ENCODE measurements at places on chromosomes 2 and 18. TPM values are rescaled to one million over a fixed set of nuclear protein-coding genes. Genes with fewer than 3 reads are reported as not detected.

Gene CYP27C1
- 0.29 TPM for total RNA-seq

Gene CSRNP3
- total RNA-seq: 3.1 TPM

Gene ELOA2
- total RNA-seq: not detected

DNA sequence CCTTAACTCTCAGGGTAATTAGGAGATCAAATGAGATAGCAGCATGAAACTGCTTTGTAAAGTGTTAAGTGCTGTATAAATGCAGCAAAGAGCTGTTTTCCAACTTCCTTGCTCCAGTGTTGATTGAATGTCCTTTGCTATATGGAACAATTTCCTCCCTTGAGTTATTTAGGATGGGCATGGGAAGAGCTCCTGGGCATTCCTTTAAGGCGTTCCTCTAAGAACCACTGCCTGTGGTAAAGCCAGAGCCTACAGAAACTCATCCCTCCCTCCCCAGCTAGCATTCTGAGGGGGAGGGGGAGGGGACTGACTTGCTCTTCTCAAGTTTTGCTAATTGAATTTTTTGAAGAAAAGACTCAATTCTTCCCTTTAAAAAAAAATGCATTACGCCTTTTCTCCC lies 1.4 kb downstream of the AKAIN1 start:
- DNase-seq: no peak

GRCh38 chr2:38957972-38958371 lies 68.3 kb downstream of the ARHGEF33 start:
- DNase-seq: no peak

DNA sequence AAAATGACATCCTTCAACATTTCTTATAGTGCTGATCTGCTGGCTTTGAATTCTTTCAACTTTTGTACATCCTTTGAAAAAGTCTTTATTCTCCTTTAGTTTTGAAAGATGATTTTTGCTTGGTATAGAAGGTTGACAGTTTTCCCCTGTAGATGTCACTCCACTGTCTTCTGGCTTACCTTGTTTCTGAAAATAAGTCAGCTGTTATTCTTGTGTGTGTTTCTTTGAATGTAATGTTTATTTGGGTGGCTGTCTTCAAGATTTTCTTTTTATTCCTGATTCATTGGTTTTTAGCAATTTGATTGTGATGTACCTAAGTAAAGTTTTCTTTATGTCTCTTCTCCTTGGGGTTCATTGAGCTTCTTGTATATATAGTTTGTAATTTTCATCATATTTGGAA lies 47.6 kb downstream of the ACTR3 start:
- no peak for DNase-seq

DNA sequence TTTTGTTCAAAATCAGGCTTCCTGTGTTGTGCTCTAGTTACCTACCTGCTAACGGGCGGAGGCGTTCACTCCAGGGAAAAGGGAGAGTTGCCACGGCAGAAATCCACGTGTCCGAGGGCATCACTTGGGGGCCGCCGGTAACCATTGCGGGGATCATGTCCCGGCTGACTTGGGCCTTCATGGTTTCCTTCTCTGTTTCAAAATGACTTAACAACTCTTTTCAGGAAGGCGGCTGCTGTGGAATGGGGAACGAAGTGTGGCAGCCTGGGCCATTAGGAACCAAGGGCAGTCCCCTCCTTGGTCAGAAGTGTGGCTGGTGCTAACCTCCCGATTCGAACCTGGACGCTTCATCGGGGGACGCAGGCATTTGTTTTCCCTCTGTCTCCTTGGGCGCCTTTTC lies 56.8 kb downstream of the INPP5D start:
- DNase-seq: peak; percentile 79

DNA sequence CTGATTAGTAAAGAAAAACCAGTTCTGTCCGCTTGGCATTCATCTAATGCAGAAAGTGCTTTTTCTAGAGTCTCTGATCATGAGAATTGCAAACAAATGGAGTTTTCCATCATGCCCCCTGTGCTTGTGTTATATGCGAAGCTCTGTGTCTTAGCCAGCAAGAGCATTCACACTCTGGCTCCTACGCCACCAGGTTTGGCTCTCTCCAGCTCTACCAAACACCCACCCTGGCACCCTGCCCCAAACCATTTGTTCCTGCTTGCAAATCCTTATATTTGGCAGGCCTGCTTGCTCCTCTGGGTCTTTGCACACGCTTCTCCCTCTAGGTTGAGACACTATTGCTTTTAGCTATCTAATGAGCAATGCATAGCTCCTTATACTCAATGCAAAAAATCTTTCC lies 204.1 kb upstream of the CYRIA start:
- no peak for DNase-seq

DNA sequence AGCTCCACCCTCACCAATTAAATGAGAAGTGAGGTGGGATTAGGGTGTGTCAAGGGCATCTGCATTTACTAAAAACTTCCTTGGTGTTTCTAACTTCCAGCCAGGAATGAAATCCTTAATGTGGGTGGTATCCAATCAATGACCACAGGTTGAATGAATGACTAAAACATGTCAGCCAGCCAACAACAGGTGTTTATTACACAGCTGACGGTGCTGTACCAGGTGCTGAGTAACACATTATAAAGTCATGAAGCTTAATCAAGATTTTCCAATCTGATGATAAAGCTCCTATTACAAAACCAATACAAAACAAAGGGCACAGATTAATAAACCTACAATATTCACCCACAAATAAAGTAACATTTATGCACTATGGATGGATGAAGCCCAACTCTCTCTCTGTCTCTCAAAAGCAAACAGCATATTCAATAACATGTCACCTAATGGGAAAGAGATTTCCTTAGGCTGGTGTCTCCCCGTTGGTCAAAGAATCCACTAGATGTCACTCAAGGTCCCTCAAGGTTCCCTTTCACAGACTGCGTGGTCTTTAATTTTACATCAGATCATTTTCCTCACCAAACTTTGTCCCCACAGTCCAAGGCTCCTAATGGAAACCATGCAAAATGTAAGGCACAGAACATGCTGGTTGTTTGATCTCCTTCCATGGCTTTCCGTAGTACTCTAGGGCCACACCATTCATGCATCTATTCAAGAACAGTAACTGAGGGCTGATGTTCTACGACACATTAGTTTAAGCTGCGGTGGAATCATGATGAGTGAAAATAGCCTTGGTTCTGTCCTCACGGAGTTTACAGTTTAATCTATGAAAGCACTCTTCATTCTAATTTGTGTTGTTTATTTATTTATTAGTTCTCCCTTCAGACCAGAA lies 6.4 kb upstream of the PTPN4 start:
- no peak for DNase-seq

- no peak for DNase-seq
These were observed 111.5 kb upstream of the LGALSL start for GRCh38 chr2:64342195-64343099.

- no peak for DNase-seq
These were observed 97.2 kb downstream of the PID1 start for GRCh38 chr2:229173825-229174359.

DNA sequence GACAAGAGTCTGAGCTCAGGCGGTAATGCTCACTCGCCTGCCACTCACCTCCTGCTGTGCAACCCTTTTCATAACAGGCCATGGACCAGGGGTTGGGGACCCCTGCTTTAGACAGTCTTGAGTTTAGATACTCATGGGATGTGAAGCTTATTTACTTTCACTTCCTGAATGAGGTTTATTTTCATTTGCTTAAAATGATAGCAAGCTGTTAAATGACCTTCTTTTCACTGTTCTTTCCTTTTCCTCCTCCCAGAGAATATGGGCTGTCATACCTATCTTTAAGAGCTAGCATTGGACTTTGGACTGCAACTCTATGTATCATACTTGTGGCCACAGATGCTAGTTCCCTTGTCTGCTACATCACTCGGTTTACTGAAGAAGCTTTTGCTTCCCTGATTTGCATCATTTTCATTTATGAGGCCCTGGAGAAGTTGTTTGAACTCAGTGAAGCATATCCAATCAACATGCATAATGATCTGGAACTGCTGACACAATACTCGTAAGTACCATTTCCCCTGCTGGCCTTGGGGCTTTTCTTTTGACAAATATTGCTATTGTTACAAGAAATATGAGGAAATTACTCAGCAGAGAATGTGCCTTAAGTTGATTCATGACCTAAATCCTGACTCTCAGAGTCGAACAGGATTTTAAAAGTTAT lies 168.5 kb downstream of the DPP4 start:
- no peak for DNase-seq

GRCh38 chr2:209476367-209477208 lies 52.7 kb downstream of the MAP2 start:
- DNase-seq: no peak
